ENCODE measurements at places on chromosomes 4 and X.

DNA sequence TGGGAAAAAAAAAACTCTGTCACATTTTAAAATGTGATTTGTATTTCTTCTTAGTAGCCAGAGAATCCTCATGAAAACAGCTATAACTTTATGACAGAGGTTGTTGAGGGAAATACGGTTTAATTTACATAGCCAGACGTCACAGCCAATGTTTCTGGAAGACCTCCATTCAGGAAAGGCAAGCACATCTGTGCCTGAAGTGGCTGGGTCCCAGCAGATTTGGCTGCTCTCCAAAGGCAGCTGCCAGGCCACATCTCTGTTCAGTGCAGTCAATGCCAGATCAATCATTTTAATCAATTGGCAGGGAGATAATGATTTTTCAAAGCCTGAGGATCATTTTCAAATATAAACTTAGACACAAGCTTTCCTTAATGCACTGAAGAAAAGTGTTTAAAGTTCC lies 86.5 kb upstream of the ZIC3 start:
- no peak for DNase-seq

- no peak for DNase-seq
Observed at GRCh38 chrX:15645266-15645665, 19.3 kb downstream of the CLTRN start.

- DNase-seq, result no peak
Observed at GRCh38 chr4:1735215-1735614, 13.9 kb downstream of the TACC3 start.

DNA sequence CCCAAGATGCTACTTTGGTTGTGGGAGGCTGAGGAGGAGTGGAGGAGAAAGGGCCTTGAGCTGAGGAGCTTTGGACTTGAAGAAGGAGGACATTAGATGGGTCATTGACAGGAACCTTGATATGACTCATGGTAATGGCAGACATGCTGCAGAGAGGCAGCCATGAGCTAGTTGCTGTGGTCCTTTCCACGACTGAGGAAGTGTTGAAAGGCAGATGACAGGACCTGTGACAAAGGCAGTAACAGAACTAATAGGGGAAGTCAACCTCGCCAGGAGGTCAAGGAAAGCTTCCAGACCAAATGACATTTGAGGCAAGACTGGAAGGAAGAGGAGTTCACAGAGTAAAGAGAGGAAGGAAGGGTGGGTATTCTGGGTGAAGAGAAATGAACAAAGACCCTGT lies 7.6 kb upstream of the XPNPEP2 start:
- no peak for DNase-seq

- DNase-seq, result no peak
Observed at GRCh38 chrX:69142788-69143469, 22.3 kb downstream of the PJA1 start.

GRCh38 chr4:65665771-65666523 lies 4.3 kb downstream of the EPHA5 start:
- DNase-seq, result no peak

DNA sequence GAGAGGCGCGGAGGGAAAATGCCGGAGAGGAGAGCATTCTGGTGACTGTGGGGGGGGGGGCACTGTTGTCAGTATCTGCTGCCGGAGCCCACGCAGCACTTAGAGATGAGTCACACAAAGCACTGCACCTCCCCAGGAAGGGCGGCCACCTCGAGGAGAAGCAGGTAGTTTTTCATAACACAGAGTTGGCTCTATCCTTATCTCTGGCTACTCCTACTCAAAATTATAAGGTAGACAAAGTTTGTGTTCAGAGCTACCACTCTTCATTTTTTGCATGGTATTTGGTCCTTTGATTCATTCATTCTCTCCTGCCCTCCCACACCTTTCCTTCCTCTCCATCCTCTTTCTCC lies 76.2 kb upstream of the SCOC start:
- no peak for DNase-seq

GRCh38 chrX:95427389-95427788 lies 1257.3 kb upstream of the DIAPH2 start:
- DNase-seq, result no peak

GRCh38 chrX:72060921-72061490 lies 70.7 kb downstream of the RTL5 start:
- DNase-seq, result no peak

- DNase-seq, result no peak
Observed at GRCh38 chr4:189033801-189034347, 894.6 kb downstream of the TRIML1 start.

GRCh38 chr4:183455431-183456195 lies 11.2 kb downstream of the CDKN2AIP start:
- no peak for DNase-seq

DNA sequence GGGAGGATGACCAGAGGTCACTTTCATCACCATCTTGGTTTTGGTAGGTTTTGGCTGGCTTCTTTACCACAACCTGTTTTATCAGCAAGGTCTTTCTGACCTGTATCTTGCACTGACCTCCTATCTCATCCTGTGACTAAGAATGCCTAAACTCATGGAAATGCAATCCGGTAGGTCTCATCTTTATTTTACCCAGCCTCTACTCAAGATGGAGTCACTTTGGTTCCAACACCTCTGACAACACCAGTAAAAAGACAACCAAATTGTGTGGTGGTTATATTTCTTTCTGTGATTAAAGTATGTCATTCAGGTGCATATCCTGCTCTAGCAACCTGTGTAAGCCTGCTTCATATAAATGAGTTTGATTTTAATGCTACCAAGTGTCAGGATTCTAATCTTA lies 636.7 kb downstream of the PCDH7 start:
- no peak for DNase-seq

DNA sequence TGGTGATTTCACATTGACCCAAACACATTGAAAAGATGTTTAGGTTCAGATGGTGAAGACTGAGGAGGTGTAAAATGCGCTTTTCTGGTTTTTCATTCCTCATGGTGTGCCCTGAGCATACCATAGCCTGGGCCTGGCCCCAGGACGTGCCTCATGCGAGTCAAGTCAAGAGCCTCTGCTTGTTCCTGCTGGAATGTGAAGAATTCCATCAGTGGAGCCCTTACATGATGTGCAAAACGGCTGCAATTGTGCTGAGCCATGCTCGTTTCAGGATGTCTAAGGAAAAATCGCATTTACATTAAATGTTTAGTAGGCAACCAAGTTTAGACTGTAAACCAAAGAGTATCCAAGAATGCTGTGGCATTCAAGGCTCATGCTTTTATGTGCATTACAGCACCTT lies 34.9 kb downstream of the GYG2 start:
- no peak for DNase-seq

GRCh38 chr4:83216959-83217683 lies 67.5 kb downstream of the COQ2 start:
- no peak for DNase-seq

DNA sequence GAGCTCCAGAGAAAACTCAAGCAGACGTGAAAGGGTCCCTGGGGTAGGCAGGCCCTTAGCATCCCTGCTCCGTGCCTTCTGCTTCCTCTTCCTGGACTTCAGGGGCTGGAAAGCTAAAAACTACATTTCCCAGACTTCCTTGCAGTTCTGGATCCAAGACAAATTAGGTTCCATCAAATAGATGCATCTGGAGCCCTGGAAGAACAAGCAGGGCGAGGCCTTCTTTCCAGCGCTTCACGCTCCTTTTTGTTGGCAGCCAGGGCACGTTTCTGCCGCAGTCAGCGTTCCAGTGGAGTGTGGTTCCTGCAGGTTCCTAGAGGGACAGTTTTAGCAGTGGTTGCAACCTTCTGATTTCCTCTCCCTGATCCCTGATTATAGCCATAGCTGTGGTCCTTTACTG lies 53.6 kb upstream of the MSX1 start:
- DNase-seq, result no peak

DNA sequence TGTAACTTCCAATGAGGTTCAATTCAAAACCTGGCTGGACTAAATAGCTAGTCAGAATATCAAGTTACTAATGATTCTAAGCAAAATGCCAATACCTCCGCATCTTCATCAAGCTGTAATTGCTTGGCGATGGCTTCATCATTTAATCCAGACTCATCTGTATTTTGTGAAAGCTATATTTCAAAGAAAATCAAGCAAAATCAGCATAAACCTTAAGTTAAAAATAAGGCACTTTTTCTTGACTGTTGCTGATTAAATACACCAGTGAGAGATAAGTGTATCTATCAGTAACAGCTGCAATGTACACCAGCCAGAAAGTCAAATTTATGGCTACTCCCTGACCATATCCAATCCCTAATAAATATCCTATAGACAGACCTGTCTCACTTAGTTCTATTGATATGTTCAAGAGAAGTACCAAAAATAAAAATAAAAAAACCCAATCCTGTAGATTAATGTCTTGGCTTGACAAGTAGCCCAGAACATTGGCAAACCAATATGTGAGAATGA lies 39.6 kb downstream of the RFC1 start:
- no peak for DNase-seq

- no peak for DNase-seq
Observed at GRCh38 chr4:80295336-80295735, 28.9 kb downstream of the FGF5 start.

DNA sequence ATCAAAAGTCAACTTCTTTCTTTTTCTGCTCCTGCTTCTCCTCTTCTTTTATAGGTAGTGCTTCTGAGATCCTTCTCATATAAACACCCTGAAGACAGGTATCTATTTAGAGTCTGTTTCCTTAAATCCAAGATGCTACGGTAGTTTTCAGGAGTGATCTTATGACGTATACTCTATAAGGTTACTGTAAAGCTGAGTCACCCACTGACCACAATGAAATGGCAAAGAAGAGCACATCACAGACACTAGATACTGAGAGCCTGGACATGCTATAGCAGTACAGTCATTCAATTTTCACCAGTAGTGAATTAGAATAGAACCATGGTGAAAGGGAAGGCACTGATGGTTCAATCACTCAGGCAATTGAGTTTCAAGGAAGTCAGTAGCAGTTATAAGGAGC lies 412.5 kb downstream of the ADAM29 start:
- DNase-seq, result no peak

- DNase-seq, result no peak
Observed at GRCh38 chr4:54073271-54073880, 9.0 kb upstream of the CHIC2 start.

DNA sequence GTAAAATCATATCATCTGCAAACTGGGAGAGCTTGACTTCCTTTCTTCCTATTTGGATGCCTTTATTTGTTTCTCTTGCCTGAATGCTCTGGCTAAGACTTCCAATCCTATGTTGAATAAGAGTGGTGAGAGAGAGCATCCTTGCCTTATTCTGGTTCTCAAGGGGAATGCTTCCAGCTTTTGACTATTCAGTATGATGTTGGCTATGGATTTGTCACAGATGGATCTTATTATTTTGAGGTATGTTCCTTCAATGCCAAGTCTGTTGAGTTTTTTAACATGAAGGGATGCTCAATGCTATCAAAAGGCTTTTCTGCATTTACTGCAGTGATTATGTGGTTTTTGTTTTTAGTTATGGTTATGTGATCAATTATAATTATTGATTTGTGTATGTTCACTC lies 2144.6 kb upstream of the TENM3 start:
- no peak for DNase-seq

GRCh38 chr4:142927721-142928120 lies 81.6 kb upstream of the INPP4B start:
- DNase-seq, result no peak

- DNase-seq, result no peak
Observed at GRCh38 chr4:128249787-128250668, 37.6 kb downstream of the PGRMC2 start.

GRCh38 chrX:87265518-87265917 lies 252.1 kb upstream of the KLHL4 start:
- no peak for DNase-seq

DNA sequence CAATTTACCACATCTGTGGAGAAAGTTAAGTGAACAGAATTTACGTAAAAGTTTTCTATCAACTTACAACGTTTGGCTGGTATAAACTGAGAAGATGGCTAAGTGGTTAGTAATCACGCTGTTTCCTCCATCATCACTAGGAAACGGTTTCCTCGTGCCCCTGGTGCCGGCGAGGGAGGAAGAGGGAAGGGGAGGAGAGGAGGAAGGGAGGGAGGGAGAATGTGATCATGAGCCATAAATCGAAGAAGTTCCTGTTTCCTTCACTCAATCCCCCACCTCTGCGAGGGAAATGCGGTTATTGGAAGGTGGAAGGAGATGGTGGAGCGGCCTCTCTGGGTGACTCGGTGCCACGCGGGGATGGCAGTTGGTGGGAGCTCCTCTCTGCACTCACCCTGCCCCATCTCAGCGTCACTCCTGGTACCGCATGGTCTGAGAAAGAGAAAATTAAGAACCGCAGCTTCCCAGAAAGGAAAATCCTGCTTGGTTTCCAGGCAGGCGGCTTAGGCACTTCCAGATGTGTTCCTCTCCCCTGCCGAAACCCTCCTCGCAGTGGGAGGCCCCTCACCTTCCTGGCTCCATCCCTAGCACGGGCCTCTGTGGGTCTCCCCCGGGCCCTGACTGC lies 216.8 kb downstream of the AFAP1 start:
- no peak for DNase-seq

DNA sequence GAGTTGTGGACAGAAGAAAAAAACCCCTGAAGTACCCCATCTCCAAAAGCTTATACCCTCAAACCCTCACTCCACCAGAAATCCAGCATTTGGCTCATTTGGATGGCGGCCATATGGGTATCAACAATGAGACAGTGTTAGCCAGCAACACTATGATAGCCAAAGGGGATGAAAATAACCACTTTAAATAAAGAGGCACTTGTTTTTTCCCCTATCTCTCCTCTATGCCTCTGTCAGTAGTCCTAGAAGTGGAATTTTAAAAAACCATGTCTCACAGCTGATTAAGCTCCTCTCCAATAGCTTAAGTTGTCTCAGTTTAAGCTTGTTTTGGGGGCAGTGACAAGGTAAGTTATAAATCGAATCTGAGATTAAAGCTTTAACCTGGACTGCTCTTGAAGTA lies 124.0 kb downstream of the MOSPD2 start:
- DNase-seq, result no peak

GRCh38 chrX:84363663-84364062 lies 138.6 kb downstream of the HDX start:
- DNase-seq, result no peak

GRCh38 chrX:119648421-119648775 lies 42.2 kb upstream of the NKRF start:
- DNase-seq, result no peak

DNA sequence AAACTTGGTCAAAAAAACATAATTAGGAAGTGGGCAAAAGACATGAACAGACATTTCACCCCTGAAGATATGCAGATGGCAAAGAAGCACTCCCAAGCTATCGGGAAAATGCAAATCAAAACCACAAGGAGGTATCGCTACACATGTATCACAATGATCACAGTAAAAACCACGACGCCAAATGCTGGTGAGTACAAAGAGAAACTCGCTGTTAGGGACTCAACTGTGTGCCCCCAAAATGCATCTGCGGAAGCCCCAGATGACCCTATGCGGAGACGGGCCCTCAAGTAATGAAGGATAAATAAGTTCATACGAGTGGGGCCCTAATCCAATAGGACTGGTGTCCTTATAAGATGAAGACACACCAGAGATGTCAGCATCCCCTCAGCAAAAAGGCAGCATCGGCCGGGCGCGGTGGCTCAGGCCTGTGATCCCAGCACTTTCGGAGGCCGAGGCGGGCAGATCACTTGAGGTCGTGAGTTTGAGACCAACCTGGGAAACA lies 10.2 kb downstream of the GAK start:
- DNase-seq, result no peak

- DNase-seq, result peak; percentile 52
Observed at GRCh38 chr4:17324386-17324830, 187.5 kb downstream of the QDPR start.
